Activated naive CD8-positive, alpha-beta T cell treated with anti-CD3 and anti-CD28 coated beads, Interleukin-2, amount 10 ng/mL, durations not matched to agents 7 days and 5 days (primary cell): ENCODE measurements at places on chromosomes 13 and 19.
A peak's percentile ranks its signal among the peaks of the same experiment; 100 is the strongest.

DNA sequence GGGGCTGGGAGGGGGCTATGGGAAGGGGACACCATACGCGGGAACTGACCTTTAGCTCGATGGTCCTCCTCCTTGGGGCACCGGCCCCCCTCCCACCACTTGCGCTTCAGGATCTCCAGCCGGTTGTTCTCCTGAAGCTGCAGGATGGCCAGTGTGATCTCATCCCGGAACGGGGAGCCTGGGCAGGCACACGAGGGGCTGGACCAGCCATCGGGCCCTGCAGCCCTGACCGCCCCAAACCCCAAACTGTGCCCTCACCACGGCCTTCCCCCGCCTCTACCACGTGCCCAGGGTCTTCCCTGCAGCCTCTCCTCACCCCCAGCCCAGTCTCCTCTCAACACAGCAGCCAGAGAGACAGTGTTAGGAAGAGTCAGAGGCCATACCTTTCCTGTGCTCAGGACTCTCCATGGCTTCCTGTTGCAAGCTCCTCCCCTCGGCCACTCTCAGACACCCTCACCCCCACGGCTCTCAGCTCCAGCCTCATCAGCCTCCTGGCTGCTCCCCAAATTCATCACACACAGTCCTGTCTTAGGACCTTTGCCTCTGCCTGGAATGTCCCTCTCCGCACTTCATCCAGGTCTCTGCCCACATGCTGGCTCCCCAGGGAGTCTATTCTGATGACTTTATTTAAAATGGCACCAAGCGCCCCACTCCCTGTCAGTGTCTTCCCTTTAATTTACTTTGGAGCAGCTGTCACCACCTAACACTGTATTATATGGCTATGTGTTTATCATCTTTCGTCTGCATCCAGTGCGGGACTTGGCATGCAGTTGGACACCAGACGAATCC is 9.7 kb upstream of the ATP1A3 start:
- DNase-seq = no peak

GRCh38 chr13:106440866-106441265 is 94.6 kb downstream of the EFNB2 start:
- no peak for DNase-seq

GRCh38 chr13:44574466-44574855 is 1.7 kb downstream of the TSC22D1 start:
- DNase-seq = no peak

DNA sequence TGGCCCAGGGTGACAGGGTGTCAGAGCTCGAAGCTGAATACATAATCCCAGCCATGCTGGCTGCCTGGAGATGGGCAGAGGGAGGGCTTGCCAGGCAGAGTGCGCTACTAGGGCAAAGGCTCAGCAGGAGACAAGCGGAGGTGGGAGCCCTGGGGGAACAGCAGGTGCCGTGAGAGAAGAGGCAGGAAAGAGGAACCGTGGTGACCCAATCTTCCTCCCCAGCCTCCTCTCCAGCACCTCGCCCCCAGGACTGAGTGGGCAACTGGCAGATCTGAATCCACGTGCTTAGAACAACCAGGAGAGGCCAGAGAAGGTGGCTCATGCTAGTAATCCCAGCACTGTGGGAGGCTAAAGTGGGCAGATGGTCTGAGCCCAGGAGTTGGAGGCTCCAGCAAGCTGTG is 11.0 kb upstream of the CCL25 start:
- DNase-seq = no peak

GRCh38 chr13:75055296-75055695 is 426.7 kb downstream of the TBC1D4 start:
- DNase-seq = no peak

DNA sequence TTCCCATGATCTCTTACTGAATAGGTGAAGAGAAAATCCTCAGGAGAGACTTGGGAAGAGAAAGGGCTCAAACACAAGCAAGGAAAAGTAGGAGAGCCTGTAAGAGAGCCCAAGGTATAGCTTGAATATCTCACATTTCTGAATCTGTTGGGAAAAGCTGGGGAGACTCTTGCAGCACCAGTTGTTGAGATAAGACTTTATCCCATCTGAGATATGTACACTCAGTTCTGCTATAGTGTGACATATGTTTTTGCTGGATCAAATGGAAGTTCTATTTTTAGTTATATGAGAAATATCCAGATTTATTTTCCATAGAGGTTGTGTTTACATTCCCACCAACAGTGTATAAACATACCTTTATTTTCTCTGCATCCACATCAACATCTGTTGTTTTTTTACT is 246.1 kb downstream of the NDFIP2 start:
- DNase-seq = no peak

- DNase-seq = peak; percentile 36
Observed at GRCh38 chr13:100658363-100658762, 16.2 kb downstream of the TMTC4 start.

- no peak for DNase-seq
Observed at GRCh38 chr13:21139374-21139773, 37.0 kb downstream of the SKA3 start.

DNA sequence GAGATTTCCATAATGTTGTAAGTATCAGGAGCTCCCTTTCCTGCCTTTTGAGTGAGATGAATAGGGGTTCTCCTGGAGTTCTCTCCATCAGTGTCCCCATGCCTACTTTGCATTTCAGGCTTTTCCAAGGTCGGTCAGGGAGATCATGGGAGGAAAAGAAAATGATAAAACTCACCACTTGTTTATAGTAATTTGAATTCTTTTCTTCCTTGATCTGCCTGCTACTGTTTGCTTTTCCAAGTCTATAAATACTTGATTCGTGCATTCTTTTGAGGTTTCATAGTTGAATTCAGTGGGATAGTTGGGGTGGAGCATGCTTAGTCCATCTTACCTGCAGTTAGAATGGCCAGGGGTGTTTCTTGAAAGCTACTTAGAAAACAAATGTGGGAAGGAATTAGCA is 51.5 kb downstream of the PCCA start:
- no peak for DNase-seq

- no peak for DNase-seq
Observed at GRCh38 chr13:34338102-34338501, 520.2 kb downstream of the RFC3 start.

DNA sequence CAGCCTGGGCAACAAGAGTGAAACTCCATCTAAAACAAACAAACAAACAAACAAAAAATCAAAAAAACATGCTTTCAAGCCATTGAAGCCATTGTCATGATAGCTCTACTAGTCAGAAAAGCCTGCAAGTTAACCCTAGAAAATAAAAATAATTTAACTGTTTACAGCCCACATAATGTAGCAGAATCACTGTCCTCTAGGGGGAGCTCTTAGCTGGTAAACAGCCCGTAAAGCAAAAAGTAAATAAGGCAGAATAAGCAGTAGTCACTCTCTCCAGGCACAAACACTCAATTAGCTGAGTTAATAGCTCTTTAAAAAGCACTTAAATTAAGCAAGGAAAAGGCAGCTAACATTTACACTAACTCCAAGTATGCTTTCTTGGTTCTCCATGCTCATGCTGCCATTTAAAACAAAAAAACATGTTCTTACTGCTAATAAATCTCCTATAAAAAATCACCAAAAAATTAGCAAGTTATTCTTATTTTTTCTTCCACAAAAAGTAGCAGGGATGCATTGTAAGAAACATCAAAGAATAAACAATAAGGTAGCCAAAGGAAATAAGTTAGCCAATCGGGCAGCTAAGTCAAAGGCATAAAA is 11.3 kb downstream of the LILRB4 start:
- no peak for DNase-seq

- no peak for DNase-seq
Observed at GRCh38 chr13:106491928-106492587, 43.4 kb downstream of the EFNB2 start.

GRCh38 chr13:52669677-52670076 is 17.0 kb downstream of the SUGT1 start:
- DNase-seq = no peak

DNA sequence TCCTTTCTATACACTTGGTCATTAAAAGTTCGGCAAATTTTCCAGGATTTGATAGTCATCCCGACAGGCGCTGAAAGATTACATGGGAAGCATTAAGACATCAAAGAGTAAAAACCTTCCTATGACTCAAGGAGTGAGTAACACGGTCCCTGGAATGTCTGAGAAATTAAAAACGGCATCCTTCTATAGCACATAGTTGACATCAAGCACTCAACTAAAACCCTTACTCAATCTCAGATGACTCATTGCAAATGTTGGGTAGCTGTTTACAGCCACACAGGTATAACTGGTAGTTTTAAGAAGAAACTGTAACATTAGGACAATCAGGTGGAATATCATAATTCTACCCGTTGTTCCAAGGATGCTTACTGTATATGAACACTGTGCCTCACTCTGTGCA is 6.4 kb upstream of the LGALS13 start:
- no peak for DNase-seq

GRCh38 chr13:42333613-42334328 is 61.8 kb downstream of the AKAP11 start:
- peak; percentile 37 for DNase-seq

GRCh38 chr13:45166858-45167257 is 34.0 kb downstream of the KCTD4 start:
- DNase-seq = no peak

- no peak for DNase-seq
Observed at GRCh38 chr13:50417597-50417996, 402.4 kb downstream of the KCNRG start.

DNA sequence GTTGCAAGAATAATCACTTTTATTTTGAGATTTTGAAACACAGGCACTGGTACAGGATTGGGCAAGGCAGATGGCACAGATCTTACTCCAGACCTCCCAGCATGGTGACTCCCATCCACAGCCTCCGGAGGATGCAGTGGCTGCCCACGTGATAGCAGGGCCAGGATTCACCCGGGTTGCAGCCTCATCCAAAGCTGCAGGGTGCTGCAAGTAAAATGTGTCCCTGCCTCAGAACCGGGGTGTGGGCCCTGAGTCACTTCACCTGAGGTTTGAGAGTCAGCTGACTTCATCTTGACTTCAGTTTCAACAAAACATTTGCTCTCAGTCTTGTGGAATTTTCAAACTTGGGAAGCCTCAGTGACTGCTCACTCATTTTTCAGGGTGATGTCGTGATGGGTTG is 201.9 kb downstream of the FGF9 start:
- no peak for DNase-seq

- DNase-seq = no peak
Observed at GRCh38 chr13:47480121-47480520, 521.0 kb downstream of the SUCLA2 start.

DNA sequence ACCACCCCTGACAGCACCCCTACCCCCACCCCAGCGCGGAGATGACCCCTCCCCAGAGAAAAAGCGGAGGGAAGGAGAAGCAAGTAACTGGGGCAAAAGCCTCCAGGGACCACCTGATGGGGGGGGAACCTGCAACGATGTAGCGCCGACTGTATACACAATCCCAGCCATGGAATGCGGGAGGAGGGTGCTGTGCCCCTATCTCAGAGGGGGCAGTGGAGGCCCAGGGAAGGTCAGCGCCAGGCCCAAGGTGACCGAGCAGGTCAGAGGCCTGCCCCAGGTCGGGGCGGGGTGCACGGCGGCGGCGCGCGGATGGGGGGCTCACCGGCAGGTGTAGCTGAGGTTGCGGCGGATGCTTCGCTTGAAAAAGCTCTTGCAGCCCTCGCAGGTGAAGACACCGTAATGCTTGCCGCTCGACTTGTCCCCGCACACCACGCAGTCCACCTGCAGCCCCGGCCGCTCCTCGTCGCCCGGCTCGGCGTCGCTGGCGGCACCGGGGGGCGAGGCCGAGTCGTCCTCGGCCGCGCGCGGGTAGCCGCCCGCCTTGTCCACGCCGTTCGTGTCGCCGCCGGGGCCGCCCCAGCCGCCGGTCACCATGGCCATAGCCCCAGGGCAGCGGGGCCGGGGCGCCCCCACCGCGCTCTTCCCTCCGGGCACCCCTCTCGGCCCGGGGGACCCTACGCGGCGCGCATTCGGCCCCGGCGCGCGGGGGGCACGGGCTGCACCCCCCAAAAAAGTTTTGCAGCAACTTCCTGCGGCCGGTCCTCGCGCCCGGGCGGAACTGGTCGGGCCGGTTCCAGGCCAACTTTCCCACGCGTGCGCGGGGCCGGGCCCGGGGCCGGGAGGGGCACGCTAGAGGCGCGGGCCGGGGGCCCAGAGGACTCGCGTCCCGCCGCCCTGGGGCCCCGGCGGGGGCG is 843 bp downstream of the NR2F6 start:
- DNase-seq = peak; percentile 51

DNA sequence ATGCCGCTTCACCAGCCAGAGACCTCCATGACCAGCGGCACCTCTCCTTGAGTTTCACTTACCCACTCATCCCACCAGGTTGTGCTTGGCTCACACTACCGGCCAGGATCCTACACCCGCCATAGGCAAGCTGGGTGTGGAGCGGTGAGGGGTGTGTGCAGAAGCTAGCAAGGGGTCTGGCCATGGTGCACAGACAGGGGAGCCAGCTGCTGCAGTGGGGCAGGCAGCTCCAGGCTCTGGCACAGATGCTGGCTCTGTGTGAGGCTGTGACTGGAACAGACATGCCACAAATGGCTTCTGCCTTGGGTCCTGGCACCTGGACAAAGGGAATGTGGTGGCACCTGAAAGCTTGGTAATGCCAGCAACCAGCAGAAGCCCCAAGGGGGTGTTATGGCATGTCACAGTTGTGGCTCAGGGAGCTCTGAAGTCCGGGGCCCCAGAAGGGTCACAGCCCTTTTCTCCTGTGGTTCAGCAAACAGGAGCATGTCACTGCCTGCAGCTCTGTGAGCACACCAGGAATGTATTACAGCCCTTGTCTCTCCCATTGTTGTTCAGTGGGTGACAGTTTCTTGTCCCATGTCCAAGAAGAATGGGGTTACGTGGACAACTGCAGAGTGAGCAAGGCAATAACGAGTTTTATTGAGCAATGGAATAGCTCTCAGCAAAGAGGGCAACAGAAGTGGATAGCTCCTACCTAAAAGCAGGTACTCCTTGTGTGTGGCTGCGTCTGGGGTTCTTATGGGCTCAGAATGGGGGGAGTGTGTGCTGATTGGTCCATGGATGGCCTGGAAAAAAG is 2791.0 kb upstream of the PCDH20 start:
- no peak for DNase-seq

DNA sequence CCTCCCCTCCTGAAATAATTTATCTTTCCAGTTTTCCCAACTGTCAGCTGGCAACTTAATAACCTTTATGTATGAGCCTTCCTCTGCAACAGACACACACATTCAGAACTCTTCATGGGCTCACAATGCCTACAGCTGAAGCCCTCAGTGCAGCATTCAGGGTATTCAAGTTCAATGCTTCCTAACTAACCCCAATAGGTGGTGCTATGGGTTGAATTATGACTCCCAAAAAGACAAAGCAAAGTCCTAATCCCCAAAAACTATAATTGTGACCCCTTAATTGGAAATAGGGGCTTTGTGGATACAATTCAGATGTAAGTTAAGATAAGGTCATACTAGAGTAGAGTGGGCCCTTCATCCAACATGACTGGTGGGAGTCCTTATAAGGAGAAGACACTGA is 202.2 kb downstream of the SUCLA2 start:
- DNase-seq = no peak

- no peak for DNase-seq
Observed at GRCh38 chr13:75385708-75386083, 96.3 kb downstream of the TBC1D4 start.

DNA sequence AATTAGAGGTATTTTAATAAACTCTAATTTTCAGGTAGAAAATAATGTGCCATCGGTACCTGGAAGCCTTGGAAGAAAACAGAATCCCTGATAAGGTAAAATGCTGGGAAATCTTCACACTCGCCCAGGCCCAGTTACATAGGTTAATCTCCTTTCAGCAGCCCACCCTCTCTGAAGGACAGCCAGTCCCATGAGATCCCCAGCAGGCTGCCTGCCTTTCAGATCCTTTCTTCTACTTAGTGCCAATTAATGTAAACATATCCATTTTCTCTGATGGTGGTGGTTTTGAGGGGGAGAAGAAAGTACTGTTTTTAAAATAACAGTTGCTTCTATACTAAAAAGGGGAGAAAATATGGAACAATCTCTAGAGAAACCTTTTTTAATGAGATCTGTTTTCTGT is 12.2 kb downstream of the SMAD9 start:
- DNase-seq = no peak

- DNase-seq = no peak
Observed at GRCh38 chr13:42064966-42065365, 16.5 kb downstream of the DGKH start.
